ENCODE measurements at places on chromosomes 5 and 9.

- DNase-seq: peak; percentile 53
Measured at GRCh38 chr9:38687389-38687842, 32.5 kb downstream of the FAM240B start.

GRCh38 chr9:347667-348292 is 133.1 kb downstream of the DOCK8 start:
- peak; percentile 82 for DNase-seq

GRCh38 chr9:22574740-22575139 is 128.1 kb downstream of the DMRTA1 start:
- DNase-seq: no peak

- DNase-seq: no peak
Measured at GRCh38 chr5:154274828-154275185, 84.3 kb downstream of the GALNT10 start.

DNA sequence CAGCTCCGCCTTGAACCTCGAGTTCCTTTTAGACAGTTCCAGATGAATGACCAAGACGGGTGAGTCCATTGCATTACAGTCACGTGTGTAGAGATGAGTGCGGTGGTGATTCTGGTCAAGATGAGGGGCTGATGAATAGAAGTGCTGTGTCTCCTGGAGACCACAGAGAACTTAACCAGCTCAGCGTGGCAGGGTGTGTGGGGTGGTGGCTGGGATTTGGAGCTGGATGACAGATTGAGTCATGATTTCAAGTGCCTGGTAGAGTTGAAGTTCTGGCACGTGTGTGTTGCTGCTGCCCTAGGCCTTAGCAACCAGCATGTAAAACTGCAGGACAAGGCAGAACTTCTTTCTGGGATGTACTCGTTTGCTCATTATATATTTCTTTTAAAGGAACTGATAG is 53.3 kb downstream of the PRRC2B start:
- DNase-seq: no peak

DNA sequence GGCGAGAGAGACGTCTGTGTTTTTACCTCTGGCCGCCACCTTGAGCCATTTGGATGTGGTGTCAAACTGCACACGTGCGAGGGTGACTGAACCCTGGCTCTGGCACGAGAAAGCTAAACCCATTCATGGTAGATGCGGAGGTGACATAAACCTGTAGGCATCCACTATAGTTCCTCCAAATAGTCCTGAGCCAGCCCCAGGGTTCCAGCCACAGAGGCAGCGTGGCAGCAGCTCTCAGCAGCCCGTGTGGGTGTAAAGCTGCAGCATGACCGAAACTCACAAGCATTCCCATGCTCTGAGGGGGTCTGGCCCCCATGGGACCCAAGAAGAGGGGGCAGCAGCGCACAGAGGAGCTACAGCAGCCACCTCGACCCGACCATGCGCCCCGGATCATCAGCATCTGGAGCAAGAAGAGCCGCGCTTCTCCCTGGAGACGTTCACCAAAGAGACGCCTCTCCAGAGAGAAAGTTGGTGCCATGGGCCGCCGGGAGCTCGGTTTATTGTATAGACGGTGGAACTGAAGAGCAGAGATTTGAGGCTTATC is 303.8 kb upstream of the IRX4 start:
- DNase-seq: no peak

DNA sequence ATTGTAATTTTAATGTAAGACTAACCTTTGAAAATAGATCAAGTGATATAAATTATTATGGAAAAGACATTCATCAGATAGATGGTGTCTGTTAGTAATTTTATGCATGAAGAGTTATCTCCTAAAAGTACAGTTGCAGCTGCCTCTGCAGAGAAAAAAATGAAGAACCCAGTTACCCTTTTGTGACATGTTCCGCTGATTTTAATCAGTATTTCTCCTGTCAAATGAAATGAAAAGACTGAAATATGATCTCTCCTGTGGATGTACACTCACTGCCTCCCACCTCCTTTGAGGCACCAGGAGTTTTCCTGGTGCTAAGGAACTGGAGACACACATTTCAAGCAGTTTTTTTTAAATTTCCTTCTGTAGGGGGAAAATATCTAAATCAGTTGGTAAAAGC is 277.4 kb downstream of the KIF4B start:
- DNase-seq: no peak

GRCh38 chr9:133360400-133361393 is 4.3 kb downstream of the SURF2 start:
- DNase-seq: peak; percentile 53

DNA sequence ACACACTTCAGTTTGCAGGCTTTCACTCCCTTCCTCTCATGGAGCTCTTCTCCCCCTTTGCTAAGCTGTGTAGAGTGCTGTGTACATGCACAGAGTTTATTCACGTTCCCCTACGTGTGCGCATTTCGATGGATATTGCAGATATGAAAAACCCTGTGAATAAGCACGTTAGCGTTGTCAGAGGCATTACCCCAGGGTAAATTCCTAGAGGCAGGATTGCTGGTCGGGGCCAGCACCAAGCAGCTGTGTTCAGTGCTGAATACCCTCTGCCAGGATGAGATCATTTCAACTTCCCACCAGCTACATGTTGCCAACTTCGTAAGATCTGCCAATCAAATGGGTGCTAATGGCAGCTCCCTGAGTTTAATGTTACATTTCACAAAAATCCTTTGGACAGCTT is 172.3 kb upstream of the PPP1R26 start:
- peak; percentile 78 for DNase-seq

GRCh38 chr5:95778713-95779436 is 43.7 kb downstream of the GLRX start:
- no peak for DNase-seq

- DNase-seq: no peak
Measured at GRCh38 chr5:31471916-31472315, 60.0 kb downstream of the DROSHA start.

DNA sequence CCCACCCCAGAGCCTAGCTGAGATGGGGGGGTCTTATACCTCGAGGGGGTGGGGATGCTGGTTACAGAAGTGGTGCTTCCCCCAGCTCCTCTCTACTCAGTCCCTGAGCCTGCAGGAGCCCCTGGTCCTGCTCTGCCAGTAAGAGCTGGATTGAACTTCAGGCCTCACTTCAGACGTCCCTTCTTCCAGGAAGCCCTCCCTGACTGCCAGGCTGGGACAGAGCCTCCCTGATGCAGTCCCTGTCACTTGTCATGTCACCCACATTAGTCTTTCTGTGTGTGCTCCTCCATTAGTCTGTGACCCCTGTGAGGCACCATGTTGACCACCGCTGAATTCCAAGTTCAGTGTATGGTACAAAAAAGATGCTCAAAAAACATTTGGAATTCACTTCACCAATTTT is 78.7 kb upstream of the ASS1 start:
- DNase-seq: no peak

DNA sequence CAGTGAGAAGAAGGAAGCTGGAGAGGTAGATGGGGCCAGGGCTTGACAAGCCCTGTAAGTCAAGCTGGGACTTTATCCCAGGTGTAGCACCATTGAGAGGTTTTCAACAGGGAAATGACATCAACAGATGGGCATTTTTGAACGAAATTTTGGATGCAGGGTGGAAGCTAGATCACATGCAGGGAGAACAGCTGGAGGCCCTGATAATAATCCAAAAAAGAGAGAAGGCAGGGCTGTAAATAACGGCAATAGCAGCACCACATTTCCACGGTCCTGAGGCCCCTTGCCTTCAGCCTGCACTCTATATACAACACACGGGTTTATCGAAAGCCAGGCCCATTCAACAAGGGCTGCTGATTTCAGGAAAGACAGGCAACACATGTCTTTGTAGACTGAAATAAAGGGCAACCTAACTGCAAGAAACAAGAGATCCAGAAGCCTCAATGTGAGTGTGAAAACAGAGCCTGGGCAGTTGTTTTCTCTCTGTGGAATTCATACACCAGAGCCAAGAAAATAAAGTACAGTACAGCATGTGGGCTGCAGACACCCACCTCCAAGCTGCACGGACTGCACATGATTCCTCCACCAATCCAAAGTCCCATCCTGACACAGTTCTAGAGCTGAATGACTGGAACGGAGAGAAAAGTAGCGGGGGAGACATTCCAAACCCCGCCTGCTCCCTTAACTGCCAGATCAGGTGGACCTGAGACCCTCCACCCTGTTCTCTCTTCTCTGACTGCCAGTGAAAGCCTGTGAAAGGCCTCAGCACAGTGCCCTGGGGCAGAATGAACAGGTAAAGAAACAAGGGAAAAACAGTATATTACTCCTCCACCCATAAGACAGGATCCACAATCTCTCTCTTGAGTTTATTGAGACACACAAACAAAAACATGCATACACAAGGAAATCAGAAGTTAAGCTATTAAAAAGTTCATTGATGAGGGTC is 36.3 kb downstream of the KLHL3 start:
- peak; percentile 67 for DNase-seq

- DNase-seq: no peak
Measured at GRCh38 chr5:6581559-6582426, 51.1 kb downstream of the NSUN2 start.

DNA sequence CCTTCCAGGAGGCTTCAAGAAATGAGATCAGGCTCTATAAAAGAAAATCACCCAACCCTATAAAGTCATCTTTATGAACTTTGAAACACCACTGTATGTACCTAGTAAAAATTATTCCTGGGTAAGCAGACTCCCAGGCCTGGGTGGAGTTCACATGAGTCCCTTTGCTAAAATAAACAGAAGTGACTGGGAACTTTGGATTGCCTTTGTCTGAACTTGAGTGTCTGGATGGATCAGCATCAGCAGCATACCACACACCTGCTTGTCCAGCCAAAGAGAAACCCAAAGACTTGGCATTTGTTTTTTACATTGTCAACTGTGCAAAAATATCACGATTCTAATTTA is 79.6 kb upstream of the CDKN2B start:
- no peak for DNase-seq

DNA sequence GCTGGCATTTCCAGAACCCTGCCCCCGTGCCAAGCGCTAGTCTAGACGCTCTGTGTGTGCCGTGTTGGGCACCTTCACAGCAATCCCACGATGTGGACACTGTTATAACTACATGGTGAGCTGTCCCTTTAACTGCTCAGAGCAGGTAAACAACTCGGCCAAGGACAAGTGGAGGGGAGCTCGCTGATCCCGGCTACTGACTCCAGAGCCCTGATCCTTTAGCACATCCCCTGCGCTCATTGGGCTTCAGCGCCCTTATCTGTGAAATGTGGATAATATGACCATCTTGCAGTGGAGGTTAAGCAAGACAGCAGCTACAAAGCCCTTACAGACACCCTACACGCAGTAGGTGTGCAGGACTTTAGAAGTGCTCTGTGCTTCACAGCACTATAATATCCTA is 16.5 kb downstream of the ORM2 start:
- DNase-seq: no peak

- DNase-seq: no peak
Measured at GRCh38 chr5:157547941-157548512, 27.5 kb downstream of the ADAM19 start.

DNA sequence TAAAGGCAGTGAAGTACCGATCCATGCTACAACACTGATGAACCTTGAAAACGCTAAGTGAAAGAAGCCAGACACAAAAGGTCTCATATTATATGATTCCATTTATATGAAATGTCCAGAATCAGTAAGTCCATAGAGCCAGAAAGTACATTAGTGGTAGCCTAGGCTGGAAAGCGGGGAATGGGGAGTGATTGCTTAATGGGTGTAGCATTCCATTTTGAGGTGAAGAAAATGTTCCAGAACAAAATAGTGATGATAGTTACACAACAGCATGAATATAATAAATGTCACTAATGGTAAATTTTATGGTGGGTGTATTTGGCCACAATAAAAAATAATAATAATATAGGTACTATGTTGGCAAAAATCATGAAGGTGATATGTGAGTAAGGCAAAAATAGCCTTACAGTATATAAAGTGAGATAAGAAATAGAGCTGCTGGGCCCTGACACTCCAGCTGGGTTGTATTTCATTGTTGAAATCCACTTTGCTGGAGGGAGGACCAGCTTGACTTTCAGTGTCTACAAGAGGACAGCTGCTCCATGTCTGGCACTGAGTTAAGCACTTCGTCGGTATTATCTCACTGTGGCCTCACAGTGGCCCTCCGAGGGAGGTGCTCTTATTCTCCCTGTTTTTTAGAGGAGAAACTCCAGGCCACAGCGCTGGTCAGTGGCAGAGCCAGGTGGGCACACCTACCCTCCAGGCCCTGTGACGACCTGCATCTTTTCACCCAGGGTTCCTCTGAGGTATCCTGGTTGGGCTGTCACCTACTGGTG is 22.4 kb upstream of the ANGPTL2 start:
- peak; percentile 76 for DNase-seq

DNA sequence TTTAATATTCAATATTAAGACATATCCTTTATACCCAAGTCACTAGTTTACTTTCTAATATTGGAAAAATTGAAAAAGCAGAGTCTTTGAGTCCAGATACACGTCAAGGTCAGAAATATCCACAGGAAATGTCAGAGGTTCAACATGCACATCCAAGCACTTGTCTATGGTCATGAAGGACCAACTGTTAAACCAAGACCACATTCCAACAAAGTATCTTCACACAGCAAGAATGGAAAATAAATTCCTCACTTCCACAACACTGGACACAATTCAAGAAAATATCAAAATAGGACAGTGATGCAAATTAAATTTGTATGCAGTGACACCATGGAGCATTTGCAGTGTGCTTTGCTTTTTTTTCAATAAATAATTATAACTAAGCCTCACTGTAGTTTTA is 142.5 kb downstream of the GABRB2 start:
- DNase-seq: no peak

GRCh38 chr9:127175319-127175715 is 52.9 kb upstream of the ANGPTL2 start:
- DNase-seq: no peak

DNA sequence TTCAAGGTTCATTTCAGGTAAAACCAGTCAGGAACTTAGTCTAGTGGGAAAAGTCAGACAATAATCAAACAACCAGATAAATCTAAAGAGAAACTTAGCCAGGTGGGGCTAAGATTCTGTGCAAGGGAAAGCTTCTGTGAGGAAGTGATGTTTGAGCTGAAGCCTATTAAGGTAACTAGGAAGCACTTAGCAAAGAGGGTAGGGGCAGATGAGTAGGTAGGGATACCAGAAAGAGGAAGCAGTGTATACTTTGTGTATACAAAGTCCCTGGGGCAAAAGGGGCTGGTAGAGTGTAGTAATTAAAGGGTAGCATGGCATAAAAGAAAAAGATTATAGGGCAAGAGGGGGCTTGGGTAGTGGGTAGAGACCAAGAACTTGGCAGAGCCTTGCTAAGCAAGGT is 3.6 kb upstream of the SPATA24 start:
- no peak for DNase-seq

GRCh38 chr5:105817914-105818313 is 1852.8 kb downstream of the EFNA5 start:
- DNase-seq: no peak

GRCh38 chr5:58401701-58402100 is 58.2 kb downstream of the PLK2 start:
- DNase-seq: no peak

- no peak for DNase-seq
Measured at GRCh38 chr5:98397081-98397480, 376.4 kb upstream of the RGMB start.

- DNase-seq: peak; percentile 92
Measured at GRCh38 chr5:2256691-2257280, 374.1 kb upstream of the IRX4 start.
